Neural crest cell (in vitro differentiated cells): ENCODE measurements at places on chromosomes 2 and 18. TPM values are rescaled to one million over a fixed set of nuclear protein-coding genes. Genes with fewer than 3 reads are reported as not detected.

DNA sequence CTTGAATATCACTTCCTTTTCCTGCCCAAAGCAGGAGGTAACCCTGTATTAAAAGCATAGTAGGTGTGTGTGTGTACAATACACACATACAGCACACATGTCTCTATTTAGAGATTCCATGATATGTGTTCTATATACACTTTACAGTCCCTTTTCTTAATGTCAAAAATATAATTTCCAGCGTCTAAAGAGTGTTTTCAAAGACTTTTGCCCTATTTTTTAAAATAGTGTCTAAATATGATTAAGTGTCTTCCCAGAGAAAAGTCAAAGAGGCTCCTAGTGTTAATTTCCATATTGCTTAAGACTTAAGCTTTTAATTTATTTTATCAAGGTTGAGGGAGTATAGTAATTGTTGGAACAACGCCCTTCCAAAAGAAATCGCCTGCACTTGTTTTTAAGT lies 420.3 kb upstream of the POU3F3 start:
- no peaks in the 10 kb centered on the region for H3K27me3 ChIP-seq
- no peaks in the 10 kb centered on the region for H3K36me3 ChIP-seq
- peaks cover 59% of the 10 kb centered on the region for H3K4me1 ChIP-seq
- no peak overlapping the region for H3K4me3 ChIP-seq

DNA sequence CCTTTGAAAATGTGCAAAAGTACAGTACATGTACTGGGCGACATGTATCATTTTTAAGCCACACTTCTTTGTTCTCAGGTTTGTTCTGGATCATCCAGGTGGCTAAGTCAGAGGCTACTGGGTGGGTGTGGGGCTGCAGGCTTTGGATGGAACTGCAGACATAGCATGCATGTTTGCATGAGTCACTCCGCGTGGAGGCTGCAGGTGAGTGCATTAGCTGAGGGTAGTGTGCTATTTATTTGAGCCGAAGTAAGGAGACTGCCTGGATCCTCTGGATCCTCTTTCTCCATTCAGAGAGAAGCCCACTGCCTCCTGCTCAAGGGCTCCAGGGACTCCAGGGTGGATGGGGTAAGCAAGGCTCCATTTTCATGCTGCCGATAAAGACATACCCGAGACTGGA lies 9.4 kb upstream of the NEURL3 start:
- peaks cover 3% of the 10 kb centered on the region for H3K36me3 ChIP-seq
- no peak overlapping the region for H3K4me3 ChIP-seq
- peaks cover 3% of the 10 kb centered on the region for H3K27me3 ChIP-seq
- H3K4me1 ChIP-seq = no peaks in the 10 kb centered on the region

DNA sequence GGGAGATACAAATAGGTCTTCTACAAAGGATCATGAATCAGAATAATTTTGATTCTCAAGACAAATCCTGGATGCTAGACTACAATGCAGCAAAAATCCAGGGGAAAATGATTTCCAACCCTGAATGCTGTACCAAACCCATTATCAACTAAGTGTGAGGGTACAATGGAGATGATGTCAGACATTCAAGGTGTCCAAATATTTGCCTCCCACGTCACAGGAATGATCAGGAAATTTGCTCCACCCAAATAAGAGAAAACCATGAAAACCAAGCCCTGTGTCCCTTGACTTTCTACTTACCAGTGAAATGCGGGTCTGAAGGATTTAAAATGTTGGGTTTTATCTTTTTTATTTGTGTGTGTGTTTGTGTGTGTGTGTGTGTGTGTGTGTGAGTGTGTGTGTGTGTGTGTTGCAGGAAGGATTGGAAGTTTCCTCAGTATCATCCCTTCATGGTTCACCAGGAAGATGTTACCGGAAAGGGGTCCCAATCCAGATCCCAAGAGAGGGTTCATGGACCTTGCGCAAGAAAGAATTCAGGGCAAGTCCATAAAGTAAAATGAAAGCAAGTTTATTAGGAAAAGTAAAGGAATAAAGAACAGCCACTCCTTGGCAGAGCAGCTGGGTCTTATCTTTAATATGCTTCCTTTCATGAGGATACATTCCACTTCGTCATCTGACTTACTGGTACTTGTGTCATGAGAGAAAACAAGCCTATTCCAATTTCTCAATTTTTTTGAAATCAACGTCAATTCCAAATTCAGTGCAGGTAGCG lies 61.1 kb upstream of the ID2 start:
- no peak overlapping the region for H3K27ac ChIP-seq
- H3K4me3 ChIP-seq = no peak overlapping the region
- H3K4me1 ChIP-seq = peaks cover 9% of the 10 kb centered on the region
- DNase-seq = no peak
- no peaks in the 10 kb centered on the region for H3K36me3 ChIP-seq
- H3K27me3 ChIP-seq = no peaks in the 10 kb centered on the region

DNA sequence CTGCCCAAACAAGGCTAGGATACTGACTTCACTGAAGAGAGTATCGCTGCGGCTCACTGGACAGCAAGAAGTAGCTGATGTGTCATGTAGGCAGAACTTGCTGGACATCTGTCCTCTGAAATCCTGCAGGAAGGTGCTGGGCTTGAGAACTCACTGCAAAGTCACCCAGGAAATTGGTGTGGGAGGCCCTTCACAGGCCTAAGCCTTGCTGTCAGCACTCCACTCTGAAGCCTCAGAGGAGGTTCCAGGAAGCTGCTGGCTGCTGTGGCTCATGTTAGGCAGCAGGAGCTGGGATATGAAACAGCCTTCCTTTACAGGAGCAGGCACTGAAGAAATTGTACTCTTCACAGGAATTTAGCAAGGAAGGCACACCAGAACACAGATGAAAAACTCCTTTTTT lies 88.3 kb upstream of the CCDC68 start:
- H3K27me3 ChIP-seq = no peaks in the 10 kb centered on the region
- H3K4me1 ChIP-seq = no peaks in the 10 kb centered on the region
- H3K4me3 ChIP-seq = no peak overlapping the region

DNA sequence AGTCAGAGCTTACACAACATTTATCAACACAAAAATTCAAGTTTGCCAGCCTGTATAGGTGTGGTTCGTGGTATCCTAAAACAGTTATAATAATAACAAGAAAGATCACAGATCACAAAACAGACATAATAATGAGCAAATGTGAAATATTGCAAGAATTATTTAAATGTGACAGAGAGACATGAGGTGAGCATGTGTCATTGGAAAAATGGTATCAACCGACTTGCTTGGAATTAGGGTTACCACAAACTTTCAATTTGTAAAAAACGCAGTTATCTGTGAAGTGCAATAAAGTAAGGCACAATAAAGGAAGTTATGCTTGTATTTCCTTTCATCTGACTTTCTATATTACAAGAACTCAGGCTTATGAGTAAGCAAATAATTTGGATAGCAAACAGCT lies 116.8 kb downstream of the IKZF2 start:
- no peaks in the 10 kb centered on the region for H3K4me1 ChIP-seq
- no peaks in the 10 kb centered on the region for H3K27me3 ChIP-seq
- DNase-seq = no peak
- H3K27ac ChIP-seq = no peak overlapping the region
- H3K4me3 ChIP-seq = no peak overlapping the region

DNA sequence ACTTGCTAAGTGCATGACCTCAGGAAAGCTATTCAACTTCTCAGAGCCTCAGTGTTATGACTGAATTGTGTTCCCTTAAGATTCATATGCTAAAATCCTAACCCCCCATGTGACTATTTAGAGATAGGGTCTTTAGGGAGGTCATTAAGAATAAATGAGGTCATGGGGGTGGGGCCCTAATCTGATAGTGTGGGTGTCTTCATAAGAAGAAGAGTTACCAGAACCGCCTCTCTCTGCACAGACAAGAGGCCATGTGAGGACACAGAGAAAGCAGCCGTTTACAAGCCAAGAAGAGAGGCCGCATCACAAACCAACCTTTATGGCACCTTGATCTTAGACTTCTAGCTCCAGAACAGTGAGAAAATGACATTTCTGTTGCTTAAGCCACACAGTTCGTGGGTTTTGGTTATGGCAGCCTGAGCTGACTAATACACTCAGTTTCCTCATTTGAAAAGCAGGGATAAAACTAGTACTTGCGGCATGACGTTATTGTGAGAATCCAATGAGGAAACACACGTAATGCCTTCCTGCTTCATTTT lies 9.9 kb downstream of the SH2D6 start:
- no peak overlapping the region for H3K4me3 ChIP-seq
- no peak for DNase-seq
- no peaks in the 10 kb centered on the region for H3K27me3 ChIP-seq
- H3K36me3 ChIP-seq = no peaks in the 10 kb centered on the region

DNA sequence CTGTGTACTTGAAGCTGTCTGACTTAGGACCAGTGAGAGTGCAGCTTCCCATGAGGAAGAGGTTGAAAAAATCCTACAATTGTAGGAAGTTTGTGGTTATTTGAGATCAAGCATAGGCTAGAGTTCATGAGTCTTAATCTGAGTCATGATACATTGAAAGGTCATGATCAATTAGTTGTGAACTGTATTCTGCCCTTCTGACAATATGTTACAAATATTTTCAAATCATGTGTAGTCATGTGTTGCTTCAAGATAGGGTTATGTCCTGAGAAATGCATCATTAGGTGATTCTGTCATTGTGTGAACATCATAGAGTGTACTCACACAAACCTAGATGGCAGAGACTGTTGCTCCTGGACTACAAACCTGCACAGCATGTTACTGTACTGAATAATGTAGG lies 68.4 kb upstream of the MFF start:
- DNase-seq = no peak
- H3K27me3 ChIP-seq = no peaks in the 10 kb centered on the region
- H3K4me3 ChIP-seq = no peak overlapping the region
- no peaks in the 10 kb centered on the region for H3K4me1 ChIP-seq

Gene TXNDC2
- not detected in 2 replicates for total RNA-seq

DNA sequence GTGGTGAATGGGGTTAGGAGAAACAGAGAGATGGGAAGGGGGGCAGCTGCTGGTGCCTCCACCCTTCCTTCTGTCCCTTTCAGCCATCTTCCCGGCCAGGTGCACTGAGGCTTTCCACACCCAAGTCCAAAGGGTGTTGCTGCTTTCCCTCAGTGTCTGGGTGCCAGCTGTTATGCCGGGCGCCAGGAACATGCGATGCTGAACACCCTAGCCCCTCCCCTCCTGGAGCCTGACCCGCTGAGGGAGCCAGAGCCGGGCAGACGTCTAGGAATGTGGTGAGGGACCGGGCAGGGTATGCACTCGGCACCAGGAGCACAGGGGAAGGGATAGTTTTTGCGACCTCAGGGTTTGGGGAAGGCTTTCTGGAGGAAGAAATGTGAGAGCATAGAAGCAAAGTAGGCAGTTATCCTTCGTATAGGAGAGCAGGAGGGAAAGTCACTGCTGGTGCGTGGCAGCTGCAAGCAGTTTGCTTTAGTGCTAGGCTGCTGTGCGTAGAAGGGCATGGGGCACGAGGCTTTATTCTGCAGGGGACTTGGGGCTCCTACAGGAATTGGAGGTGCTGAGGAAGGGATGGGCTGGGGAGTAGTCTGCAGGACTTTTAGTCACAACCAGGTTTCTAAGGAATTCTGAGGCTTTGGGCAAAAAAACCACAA lies 147.7 kb downstream of the TSN start:
- no peak for DNase-seq
- no peaks in the 10 kb centered on the region for H3K36me3 ChIP-seq
- peaks cover 31% of the 10 kb centered on the region for H3K27me3 ChIP-seq
- H3K27ac ChIP-seq = peak overlapping the region; percentile 72

DNA sequence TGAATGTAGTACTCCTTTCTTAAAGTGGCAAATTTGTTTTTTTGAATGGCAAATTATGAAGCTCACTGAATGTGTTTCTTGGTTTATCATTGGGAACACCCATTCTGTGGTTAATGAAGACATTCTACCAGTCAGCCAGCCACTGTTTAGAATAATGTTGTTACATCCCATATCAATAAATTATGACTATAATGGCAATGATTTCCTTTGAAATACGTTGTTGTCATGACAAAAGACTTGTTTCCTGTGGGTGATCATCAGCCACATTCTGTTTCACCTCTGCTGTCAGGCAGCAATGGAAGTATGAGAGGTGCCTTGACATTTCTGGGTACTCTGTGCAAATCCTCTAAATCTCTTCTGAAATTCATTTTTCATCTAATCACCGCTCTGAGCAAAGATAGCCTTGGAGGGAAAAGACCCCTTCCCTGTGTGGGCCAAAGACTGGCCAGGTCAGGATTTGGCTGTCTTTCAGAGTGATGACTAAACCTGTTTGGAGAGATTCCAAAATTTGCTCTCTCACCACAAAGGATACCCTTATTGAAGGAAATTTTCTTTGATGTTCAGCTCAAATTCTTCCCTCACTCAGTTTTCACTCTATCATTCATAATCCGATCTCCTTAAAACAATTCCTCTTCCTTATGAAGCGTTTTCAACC lies 869.2 kb downstream of the BCL11A start:
- no peak for DNase-seq
- H3K27ac ChIP-seq = no peak overlapping the region
- H3K4me3 ChIP-seq = no peak overlapping the region
- H3K27me3 ChIP-seq = no peaks in the 10 kb centered on the region
- no peaks in the 10 kb centered on the region for H3K4me1 ChIP-seq

GRCh38 chr2:189298038-189298437 lies 118.5 kb upstream of the COL5A2 start:
- peak overlapping the region; percentile 47 for H3K27ac ChIP-seq
- no peaks in the 10 kb centered on the region for H3K27me3 ChIP-seq
- peaks cover 19% of the 10 kb centered on the region for H3K4me1 ChIP-seq
- H3K4me3 ChIP-seq = no peak overlapping the region

GRCh38 chr2:139142252-139142880 lies 362.2 kb upstream of the NXPH2 start:
- DNase-seq = peak; percentile 32
- no peak overlapping the region for H3K27ac ChIP-seq

GRCh38 chr18:34522603-34523002 lies 187.5 kb upstream of the DTNA start:
- peaks cover 5% of the 10 kb centered on the region for H3K4me1 ChIP-seq
- H3K27ac ChIP-seq = no peak overlapping the region
- no peaks in the 10 kb centered on the region for H3K27me3 ChIP-seq
- no peaks in the 10 kb centered on the region for H3K36me3 ChIP-seq
- H3K4me3 ChIP-seq = no peak overlapping the region

DNA sequence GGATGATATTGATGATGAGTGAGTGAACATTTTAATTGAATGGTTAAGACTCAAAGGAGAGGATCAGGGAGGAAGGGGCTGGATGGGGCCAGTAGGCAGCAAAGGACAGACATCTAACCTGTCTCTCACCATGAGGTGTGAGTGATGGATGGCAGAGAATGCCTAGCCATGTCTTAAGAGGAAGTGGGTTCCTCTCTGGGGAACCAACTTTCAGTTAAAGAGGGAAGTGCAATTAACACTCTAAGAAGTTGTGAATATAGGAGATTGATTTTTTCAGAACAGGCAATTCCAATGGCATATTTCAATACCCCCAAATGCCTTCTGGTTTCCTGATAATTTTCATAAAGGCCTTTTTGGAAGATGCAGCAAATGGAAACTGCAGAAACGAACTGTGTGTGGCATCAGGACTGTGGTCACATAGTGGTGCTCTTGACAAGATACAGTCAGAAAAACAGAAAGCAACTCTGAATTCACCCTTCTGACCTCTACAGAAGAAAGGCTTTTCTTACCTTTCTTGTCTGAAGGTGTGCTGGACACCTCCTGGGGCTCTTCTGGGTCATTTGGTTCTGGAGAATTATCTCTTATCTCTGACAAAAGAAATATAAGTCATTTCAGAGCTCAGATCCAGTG lies 10.2 kb downstream of the SP110 start:
- H3K4me1 ChIP-seq = no peaks in the 10 kb centered on the region
- no peaks in the 10 kb centered on the region for H3K27me3 ChIP-seq
- H3K36me3 ChIP-seq = peaks cover 5% of the 10 kb centered on the region
- no peak for DNase-seq
- no peak overlapping the region for H3K27ac ChIP-seq
